ENCODE measurements at places on chromosomes 5 and 9. TPM values are rescaled to one million over a fixed set of nuclear protein-coding genes. Genes with fewer than 3 reads are reported as not detected.
A peak's percentile ranks its signal among the peaks of the same experiment; 100 is the strongest.

DNA sequence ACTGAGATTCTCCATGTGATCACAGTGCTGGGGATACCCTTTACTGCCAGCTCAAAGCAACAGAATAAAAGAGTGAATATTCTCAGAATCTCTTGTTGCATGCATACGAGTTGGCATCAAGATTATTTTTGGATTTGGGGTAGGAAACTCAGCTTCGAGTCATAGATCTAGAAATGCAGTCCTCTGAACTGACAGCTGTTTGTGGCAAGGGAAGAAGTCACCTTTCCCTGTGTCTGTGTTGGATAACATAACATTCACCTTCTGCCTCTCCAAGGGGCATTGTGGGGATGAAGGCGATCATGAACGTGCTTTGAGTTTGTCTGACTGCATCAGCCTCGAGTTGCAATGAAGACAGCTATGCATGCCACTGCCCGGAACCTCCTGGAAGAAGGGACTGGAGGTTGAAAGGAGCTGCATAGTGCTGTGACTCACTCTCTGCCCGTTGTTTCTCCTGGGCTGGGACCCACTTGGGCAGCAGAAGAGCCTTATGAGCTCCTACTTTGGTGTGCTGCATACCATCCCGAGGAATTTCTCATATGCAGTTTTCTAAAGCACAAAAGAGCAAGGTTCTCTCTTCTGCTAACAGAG, 231.7 kb downstream of the ARHGAP26 start:
- H3K27me3 ChIP-seq: no peaks in the 10 kb centered on the region
- no peak overlapping the region for H3K27ac ChIP-seq
- no peak for DNase-seq
- H3K4me3 ChIP-seq: no peak overlapping the region
- H3K4me1 ChIP-seq: no peaks in the 10 kb centered on the region

DRD1 gene
- total RNA-seq: not detected

DNA sequence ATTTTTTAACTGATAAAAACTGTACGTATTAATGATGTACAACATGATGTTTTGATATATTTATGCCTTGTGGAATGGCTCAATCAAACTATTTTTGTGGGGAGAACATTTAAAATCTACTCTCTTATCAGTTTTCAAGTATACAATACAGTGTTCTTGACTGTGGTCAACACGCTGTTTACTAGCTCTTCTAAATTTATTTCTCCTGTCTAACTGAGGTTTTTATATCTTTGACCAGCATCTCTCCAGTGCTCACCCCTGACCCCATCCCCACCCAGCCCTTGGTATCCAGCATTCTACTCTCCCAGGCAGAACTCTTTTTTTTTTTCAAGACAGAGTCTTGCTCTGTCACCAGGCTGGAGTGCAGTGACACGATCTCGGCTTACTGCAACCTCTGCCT, 169.6 kb upstream of the SNX2 start:
- no peaks in the 10 kb centered on the region for H3K27me3 ChIP-seq
- no peak for DNase-seq
- no peaks in the 10 kb centered on the region for H3K36me3 ChIP-seq
- H3K4me1 ChIP-seq: no peaks in the 10 kb centered on the region

DNA sequence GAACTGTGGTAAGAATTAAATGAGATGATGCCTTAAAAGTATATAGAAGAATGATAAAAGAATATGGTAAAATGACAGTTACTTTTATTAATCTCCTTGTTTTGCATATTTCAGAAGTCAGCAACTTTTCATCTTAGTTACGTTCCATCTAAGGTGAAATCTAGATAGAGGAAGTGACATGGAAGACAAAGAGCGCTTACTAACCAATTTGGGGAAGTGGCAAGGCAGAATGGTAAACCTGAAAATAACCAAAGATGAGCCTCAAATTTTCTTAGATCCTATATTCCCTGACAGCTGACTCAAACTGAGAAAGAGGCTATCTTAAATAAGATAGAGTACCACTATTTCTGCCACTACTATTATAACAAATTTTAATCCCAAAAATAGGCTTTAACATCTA, 52.5 kb downstream of the FGF10 start:
- H3K27ac ChIP-seq: no peak overlapping the region
- H3K27me3 ChIP-seq: no peaks in the 10 kb centered on the region
- no peaks in the 10 kb centered on the region for H3K36me3 ChIP-seq
- no peaks in the 10 kb centered on the region for H3K4me1 ChIP-seq
- H3K4me3 ChIP-seq: no peak overlapping the region

DNA sequence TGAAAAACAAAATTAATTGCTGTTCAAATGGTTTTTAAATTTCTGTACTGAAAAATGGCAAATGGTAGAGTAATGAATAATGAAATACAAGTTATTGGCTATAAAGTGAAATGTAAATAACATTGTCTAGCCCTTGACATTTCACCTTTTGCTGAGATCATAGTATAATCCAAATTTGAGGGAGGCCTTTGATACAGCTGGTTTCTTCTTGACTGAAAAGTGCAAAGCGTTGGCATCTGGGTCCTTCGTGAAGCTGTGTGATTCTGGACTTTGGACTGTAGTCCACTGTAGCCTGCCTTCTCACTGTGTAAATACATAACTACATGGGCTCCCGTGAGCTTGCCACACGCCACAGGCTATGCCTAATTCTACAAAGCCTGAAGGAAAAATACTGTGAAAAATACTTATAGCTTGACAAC, 52.3 kb downstream of the ARHGEF28 start:
- H3K27me3 ChIP-seq: no peaks in the 10 kb centered on the region
- no peak for DNase-seq
- peaks cover 19% of the 10 kb centered on the region for H3K36me3 ChIP-seq

- peak; percentile 73 for DNase-seq
- H3K27ac ChIP-seq: peak overlapping the region; percentile 98
- no peaks in the 10 kb centered on the region for H3K36me3 ChIP-seq
- H3K4me1 ChIP-seq: peaks cover 69% of the 10 kb centered on the region
- H3K27me3 ChIP-seq: no peaks in the 10 kb centered on the region
These were observed 140.3 kb downstream of the LHFPL2 start for GRCh38 chr5:78508186-78508765.

DNA sequence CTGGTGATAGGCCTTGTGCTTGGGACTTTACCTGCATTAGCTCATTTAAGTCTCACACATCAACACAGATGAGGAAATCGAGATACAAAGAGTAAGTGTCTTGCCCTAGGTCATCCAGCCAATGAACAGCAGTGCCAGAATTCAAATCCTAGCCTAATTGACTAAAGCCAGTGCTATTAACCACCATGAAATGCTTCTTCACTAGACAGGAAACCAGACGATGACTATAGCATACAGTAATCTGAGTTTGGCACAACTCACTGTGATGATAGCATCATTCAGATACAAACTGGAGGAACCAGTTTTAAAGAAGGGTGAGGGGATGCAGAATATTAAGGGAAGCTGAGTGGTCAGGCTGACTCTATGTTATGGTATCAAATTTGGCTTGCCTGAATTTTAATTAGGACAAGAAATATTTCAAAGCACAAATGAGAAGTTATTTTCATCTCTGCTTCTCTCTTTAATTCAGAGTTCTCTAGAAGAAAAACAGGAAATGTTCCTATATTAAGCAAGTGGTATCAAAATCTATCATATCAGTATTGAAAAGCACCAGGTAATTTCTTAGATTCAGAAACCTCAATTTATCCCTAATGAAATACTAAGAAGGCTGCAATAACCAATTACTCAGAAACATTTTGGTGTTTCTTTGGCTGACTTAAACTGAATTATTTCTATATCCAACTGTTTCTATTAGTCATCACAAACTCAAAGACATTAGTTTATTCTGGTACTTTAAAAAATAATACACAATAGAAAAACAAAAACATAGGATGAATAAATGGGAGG, 147.0 kb upstream of the RASA1 start:
- DNase-seq: peak; percentile 39
- peaks cover 52% of the 10 kb centered on the region for H3K4me1 ChIP-seq
- peak overlapping the region; percentile 92 for H3K27ac ChIP-seq

CCNO gene
- total RNA-seq: 4.7 TPM

- DNase-seq: no peak
- peaks cover 42% of the 10 kb centered on the region for H3K27me3 ChIP-seq
- H3K4me1 ChIP-seq: no peaks in the 10 kb centered on the region
- no peak overlapping the region for H3K4me3 ChIP-seq
- H3K36me3 ChIP-seq: no peaks in the 10 kb centered on the region
These were observed 227.2 kb downstream of the NSG2 start for GRCh38 chr5:174272671-174273070.
